ENCODE measurements at places on chromosomes 12 and 14. TPM values are rescaled to one million over a fixed set of nuclear protein-coding genes. Genes with fewer than 3 reads are reported as not detected.

The SIRT4 gene
- 0.10 TPM for total RNA-seq

The SRRM4 gene
- not detected for total RNA-seq

The AQP6 gene
- not detected for total RNA-seq

The IGF1 gene
- total RNA-seq = not detected

The LBHD2 gene
- not detected for total RNA-seq

The CCDC196 gene
- not detected for total RNA-seq

All from mononuclear cell (primary cell).